ENCODE measurements at places on chromosomes 6 and 20.

DNA sequence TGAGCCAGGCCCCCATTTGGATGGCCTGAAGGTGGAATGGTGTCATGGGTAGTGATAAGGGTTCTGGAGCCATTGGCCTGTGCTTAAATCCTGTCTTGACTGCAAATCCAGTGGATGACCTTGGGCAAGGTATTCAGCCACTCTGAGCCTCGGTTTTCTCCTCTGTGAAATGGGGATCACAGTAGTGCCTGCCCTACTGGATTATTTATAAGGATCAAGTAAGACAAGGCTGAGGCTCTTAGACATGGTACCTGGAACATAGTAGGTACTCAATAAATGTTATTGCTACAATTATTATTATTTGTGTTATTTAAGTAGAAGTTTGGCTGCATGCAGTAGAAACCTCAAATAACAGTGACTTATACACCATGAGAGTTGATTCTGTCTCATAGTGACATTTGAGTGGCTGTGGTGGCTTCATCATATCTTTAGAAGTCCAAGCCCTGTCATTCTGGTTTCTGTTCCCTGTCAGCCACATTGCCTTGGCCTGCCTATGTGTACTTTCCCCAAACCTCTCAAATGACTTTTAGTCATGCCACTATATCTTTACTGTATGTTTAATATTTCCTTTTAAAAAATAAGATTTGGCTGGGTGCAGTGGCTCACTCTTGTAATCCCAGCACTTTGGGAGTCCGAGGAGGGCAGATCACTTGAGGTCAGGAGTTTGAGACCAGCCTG is 37.6 kb upstream of the CHMP4B start:
- DNase-seq, result no peak

DNA sequence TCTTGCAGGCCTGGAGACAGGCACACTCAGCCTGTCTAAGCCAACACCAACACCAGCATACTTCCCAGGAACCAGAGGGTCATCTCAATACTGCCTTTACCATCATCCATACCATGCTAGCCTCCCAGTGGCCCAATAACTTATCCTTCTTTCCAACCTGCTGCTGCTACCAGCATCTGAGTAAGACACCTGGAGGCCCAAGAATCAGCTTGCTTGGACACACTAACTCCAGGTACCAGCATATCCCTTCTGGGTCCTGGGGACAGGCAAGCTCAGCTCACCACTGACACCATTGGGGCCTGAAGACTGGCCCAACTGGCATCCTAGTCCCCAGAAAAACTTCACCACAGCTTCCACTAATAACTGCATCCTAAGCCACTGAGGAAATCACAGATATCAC is 205.3 kb downstream of the CD109 start:
- DNase-seq, result no peak

GRCh38 chr6:137185290-137185689 is 11.8 kb upstream of the IL22RA2 start:
- no peak for DNase-seq

- no peak for DNase-seq
These were observed 84.0 kb downstream of the MTHFD1L start for GRCh38 chr6:150949526-150949925.

DNA sequence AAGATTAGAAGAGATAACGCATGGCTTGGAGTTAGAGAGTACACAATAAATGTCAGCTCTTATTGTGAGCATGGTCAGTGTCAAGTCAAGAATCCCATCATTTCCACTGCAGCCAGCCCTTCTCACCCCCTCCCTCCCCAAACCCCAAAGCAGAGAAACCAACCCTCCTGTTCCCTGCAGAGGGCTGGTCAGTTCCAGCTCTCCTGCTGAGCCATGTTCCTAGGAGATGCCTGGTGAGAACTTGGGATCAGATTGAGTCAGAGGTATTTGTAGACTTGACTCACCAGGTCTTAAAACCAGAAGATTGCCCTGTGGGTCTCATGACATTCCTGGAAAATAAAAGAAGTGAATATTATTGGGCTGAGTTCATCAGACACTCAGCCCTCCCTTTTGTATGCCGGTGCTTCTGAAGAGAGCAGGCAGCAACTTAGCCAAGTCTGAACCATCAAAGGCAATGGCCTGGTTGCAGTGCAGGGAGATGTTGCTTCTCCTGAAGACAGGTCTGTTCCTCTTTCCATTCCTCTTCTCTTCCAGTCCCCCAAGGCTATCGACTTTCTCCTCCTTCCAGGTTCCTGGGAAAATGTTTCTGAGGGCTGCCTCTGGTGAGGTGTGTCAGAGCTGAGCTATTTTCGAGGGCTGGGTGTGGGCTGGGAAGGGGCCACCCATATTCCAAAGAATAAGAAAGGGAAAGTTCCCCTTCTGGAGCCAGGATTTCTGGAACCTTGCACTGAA is 278.2 kb upstream of the SUPT3H start:
- DNase-seq, result no peak

GRCh38 chr6:137906020-137906472 is 39.0 kb downstream of the TNFAIP3 start:
- no peak for DNase-seq

GRCh38 chr6:28737750-28738395 is 185.9 kb downstream of the TRIM27 start:
- DNase-seq, result no peak

DNA sequence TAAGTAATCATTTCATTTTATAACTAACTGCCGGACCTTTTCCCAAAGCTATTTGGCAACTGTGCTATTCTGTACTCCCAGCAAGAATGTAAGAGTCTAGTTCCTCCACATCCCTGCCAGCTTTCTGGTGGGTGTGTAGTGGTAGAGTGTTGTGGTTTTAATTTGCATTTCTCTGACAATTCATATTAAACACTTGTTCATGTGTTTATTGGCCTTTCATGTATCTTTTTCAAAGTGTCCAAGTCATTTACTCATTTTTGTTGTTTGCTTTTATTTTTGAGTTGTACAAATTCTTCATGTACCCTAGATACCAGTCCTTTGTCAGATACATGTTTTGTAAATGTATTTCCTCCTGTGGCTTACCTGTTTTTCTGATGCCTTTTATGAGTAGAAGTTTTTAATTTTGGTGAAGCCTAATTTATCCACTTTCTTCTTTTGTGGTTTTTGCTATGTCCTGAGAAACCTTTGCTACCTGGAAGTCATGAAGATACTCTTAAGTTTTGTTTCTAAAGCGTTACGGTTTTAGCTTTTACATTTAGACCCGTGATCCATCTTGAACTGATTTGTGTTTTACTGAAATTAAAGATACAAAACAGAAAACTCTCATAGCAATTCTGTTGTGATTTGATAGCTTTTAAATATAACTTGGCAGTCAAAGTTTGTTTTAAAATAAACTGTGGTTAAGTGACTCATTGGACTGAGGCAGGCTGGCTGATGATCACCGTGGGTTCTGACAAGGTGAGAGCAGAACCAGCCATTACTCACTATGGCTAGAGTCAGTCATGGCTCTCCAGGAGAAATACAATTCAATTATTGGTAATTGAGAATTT is 8.0 kb downstream of the MYLIP start:
- DNase-seq, result no peak

- no peak for DNase-seq
These were observed 20.1 kb downstream of the RIPOR2 start for GRCh38 chr6:24915641-24916040.

DNA sequence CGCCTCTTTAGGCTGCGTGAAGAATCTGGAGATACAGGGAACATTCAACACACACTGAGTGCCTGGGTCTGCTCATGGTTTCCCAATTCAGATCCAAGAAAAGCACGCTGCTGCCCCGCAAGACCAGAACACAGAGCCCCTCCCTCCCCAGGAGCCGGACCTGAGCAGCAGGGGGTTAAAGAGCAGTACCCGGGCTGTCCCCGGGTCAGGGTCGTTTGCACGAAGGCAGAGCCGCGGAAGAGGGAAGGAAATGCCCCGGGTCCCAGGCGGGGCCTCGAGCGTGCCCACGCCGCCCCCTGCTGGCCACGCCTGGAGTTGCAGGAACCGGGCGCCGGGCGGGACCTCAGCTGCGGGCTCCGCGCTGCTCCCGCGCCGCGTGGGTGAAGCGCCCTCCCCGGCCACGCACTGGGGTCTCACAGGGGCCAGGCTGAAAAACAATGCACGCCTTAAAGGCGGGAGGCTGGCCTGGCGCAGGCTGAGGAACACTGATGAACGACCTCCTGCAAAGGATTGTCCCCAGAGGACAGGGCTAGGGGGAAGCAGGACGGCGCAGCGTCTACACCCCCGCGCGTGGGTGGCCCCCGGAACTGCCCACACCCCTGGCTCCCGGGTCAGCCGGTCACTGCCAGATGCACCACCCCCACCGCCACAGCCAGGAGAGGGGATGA is 48.9 kb downstream of the ANKRD60 start:
- DNase-seq, result no peak

DNA sequence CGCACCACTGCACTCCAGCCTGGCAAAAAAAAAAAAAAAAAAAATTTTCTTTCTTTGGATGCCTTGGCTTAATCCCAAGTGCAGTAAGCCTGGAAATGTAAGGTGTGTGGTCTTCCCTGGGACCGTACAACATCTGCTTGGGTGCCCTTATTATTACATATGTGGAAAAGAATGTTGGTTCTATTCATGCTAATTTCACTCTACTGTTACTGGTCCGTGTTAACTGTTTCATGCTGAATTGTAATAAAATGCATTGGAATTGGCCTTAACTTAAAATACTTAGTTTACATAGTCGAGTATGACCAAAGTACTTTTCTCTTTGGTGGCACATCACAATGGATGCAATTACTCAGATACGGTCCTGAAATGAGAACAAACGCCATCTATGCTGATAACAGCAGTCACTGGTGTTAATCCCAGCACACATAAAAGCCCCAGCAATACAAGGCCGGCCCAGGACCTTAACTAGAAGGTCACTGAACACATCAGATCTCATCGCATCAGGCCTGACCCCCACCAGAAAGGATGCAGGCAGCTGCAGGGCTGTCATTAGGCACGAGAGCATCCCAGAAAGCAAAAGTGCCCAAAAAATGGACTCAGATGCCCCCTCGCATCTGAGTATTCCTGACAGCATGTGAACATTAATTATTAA is 1.2 kb downstream of the SERPINB6 start:
- no peak for DNase-seq

DNA sequence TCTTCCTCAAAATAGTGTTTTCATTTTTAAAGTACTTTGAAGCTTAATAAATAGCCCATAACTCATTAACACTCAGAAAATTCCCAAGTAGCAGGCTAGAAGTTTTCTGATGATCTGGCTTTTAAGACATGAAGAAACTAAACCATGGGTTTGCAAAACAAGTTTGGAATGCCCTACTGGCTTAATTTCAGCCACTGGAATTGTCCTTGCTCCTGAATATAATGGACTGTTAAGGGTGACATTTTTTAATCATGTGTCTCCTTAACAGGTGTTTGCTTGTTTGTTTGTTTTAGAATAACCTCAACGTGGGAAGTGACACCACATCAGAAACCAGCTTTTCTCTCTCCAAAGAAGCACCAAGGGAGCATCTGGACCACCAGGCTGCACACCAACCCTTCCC is 49.1 kb downstream of the ISM1 start:
- DNase-seq, result no peak

DNA sequence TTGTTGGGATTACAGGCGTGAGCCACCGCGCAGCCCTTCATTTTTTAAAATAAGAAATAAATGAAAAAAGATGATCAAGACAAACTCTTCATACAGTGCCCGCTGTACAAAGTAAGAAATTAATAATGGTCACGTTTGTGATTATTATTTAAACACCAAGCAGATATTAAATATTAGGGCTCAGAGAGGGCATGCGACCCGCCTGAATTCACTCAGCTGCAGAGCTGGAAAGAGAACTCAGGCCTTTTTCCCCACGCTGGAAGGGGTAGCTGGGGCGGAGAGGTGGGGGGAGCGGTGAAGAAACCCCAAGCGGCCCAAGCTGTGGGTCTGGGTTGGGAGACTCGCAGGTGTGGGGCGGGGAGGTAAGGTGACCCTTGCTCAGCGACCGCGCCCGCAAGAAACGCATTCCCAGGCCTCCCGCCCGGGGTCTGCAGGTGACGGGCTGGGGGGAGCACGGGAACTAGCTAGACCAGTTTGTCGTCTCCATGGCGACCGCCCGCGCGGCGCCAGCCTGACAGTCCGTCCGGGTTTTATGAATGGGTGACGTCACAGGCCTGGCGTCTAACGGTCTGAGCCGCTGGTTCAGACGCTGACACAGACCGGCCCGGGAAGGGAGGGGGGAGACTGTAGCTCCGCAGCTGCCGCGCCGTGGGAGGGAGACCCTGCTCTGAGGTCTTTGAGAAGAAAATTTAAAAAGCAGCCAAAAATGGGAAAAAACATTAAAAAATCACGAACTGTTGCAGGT is 1.1 kb upstream of the ID1 start:
- DNase-seq, result peak; percentile 96

DNA sequence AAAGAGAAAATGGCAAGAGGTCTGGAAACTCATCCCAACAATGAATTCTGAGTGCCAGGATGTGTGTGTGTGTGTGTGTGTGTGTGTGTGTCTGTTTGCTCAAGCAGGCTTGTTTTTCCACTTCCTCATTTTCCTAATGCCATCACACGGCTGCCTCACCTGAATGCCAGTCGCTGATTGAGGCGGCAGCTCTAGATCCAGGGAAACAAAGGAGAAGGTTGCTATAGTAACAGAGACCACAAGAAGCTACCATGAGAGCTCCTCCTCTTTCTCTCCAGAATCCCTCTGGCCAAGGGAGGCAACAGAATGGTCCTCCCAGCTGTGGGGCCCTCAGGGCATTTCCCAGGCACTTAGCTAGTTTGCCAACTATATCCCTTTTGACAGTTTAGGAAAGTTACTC is 241.1 kb upstream of the TSHZ2 start:
- DNase-seq, result no peak

- peak; percentile 94 for DNase-seq
These were observed 27.2 kb upstream of the BTBD3 start for GRCh38 chr20:11890331-11891076.

- no peak for DNase-seq
These were observed 127.7 kb downstream of the BFSP1 start for GRCh38 chr20:17403461-17403860.

DNA sequence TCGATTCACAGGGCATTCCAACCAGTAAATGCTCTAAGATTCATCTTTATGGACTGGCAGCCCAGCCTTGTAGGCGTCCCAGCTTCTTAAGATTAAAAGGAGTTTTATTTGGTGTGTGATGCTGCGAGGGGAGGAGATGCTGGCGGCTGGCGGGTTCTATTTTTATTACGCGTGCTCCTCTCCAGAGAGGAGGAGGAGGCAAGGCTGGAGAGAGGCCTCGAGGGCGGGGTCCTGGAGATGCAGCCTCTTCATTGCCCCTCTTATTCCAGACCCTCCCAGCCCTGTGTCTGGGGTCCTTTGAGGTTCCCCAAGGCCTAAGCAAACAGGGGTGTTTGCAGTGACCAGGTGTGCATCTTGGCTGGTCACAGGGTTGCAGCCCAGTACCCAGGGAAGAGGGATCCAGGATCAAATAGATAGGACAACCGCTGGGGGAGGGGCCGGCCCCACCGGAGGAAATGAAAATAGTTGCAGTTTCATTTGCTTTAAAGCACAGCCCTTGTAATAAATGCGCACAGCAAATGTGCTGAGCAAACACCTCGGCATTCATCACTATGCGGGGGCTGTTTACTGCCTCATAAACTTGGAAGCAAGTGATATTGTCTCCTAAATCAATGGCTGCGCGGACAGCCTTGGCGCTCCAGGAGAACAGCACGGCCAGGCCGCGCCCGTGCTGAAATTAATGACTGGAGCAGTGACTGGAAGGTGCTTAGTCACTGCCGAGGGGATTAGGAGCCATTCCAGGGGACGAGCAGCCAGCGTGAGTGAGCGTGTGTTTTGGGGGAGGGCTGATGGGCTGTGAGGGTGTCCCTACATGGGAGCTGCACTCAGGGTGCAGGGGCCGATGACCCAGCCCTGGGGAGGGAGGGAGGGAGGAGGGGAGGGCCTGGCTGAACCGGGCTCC is 83.0 kb downstream of the TMEM242 start:
- no peak for DNase-seq

GRCh38 chr20:35285806-35286076 is 1.2 kb upstream of the EIF6 start:
- DNase-seq, result no peak

GRCh38 chr20:48187851-48188250 is 402.6 kb upstream of the SULF2 start:
- DNase-seq, result no peak

All from posterior cingulate gyrus (tissue), 11 donors.